Fibroblast of skin of left biceps (primary cell): ENCODE measurements at places on chromosomes 12 and 14.

DNA sequence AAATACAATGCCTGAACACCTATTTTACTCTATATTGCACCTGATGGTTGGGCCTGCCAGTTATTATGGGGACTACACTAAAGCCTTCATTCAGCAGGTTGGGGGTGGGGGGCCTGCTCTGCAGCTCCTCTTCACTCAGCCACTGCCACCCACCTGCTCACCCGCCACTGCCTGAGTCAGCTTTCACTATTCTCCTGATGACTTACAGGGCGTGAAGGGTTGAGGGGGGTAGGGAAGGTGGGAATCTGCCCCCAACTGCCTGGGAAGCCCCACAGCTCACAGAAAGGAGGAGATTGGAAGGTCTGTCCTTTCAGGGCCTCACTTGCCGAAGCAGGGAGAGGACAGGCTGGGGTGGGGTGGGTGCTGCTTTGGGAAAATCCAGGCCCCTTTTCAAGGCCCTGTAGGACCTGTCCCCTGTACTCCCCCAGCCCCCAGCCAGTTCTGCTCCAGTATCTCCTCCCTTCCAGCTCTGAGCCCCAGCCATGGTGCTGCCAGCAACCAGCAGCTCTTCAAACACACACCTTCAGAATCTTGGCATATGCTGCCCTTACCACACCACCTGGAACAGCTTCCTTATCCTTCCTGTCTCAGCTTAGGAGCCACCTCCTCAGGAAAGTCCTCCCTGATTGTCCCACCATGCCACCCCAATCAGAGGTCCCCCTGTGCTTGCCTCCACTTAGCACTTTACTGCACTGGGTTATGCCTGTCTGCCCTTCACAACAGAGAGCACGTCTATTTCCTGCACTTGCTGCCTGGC, 33.1 kb downstream of the IRF2BPL start:
- no peak for DNase-seq

DNA sequence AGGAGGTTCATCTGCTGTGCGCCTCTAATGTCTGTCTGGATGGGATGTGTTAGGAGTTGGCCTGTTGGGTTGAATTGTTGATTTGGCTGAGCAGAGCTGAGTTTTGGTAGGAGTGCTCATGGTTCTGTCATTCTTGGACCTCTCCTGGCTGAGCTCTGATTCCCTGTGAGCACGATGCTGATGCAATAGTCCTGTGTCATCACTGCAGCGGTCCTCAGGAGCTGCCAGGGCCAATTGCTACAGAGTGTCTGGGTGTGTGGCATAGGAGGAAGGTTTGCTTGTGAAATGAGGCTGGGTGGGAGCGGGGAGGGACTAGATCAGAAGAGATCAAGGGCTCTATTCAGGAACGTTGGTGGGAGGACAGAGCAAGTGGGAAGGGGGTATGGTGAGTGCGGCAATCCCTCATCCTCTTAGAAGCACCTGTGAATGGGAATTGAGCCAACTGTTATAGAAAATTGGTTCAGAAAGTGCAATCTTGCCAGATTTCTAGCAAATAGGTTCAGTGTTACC, 21.2 kb downstream of the PEX5 start:
- DNase-seq = no peak

DNA sequence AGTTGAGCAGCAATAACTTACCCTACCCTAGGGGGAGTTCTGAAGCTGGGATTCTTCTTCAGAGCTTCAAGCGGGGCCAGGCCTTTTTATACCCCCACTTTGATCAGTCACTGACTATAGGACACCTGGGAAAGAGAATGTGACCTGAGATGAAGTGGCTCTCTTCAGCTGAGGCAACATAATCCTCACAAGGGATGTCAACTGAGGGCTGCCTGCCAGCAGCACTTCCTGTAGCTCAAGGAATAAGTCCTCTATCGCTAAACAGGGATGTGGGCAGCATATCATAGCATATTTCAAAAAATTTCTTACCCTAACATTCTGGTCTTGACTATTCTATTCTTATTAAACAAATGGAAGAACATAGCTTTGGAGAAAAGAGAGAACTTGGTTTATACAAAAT, 17.4 kb downstream of the LGALS3 start:
- DNase-seq = no peak

GRCh38 chr12:54983536-54984101, 943 bp downstream of the TESPA1 start:
- DNase-seq = no peak

GRCh38 chr12:56951582-56952339, 5.6 kb downstream of the RDH16 start:
- DNase-seq = no peak

GRCh38 chr12:111448846-111449790, 43.4 kb downstream of the SH2B3 start:
- no peak for DNase-seq
